ENCODE measurements at places on chromosomes 2 and 18.
A peak's percentile ranks its signal among the peaks of the same experiment; 100 is the strongest.

- DNase-seq = no peak
Measured at GRCh38 chr2:104914509-104914908, 60.6 kb downstream of the POU3F3 start.

DNA sequence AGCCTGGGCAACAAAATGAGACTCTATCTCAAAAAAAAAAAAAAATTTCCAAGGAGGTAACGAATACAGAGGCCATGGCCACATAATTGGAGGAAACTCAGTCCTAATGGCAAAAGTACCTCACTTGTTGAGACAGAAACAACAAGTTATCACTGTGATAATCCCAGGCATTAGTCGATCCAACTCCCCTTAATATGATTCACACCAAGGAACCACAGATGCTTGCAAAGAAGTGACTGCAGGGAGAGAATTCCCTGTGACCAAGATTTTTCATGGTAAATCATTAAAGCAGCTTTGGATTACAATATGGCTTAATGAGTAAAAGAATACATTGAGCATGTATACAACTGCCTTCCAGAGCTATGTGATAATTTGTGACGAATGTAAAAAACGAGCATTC is 80.4 kb upstream of the RNU4ATAC start:
- DNase-seq = no peak

DNA sequence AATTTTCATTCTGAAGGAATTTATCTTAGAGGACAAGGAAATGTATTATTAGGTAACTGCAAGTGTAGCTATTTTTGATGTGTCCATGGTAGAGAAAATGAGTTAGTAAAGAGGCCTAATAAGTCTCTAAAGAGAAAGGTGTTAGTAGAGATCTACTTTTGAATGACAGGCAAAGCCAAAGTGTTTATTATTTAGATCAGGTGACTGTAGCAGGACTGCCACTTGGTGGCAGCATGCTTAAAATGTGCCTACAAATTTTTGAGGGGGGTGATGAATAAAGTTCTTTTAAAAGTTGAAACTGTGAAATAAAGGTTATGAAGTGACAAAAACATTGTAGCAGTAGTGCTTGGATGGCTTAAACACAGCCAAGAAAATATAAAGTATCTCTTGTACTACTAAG is 421.5 kb upstream of the MEIS1 start:
- no peak for DNase-seq

- DNase-seq = no peak
Measured at GRCh38 chr18:37249895-37250618, 315.5 kb downstream of the CELF4 start.

DNA sequence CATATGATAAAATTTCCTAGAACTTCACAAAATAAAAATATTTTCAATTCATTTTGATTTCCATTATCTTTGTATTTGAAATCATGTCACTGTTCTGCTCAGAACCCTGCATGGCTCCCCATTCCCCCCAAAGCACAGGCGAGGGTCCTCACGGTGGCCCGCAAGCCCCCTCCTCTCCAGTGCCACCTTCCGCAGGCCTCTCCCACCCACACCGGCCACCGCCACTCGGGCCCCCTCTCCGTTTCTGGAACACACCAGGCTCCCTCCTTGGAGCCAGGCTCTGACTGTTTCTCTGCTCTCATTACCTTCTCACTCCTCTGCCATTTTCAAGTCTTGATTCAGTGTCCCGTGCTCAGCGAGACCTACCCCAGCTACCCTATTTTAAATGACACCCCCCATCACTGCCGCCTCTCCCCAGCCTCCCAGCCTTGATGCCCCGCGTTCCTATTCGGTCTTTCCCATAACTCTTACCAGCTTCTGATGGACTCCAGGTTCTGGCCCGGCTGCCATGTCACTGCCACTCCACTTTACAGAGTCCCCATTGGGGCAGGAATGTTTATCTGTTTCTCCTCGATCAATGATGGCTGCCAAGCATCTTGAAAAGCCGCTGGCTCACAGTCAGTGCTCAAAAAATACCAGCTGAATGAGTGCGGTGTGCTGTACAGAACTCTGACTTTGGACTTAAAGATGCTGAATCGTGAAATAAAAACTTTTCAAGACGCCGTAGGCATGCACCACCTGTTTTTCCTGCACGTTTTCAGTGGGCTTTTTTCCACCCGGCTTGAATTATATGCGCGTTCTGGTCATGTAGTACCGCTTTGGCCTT is 201.0 kb downstream of the GBX2 start:
- no peak for DNase-seq

GRCh38 chr2:225328192-225328591 is 71.3 kb upstream of the NYAP2 start:
- DNase-seq = no peak

DNA sequence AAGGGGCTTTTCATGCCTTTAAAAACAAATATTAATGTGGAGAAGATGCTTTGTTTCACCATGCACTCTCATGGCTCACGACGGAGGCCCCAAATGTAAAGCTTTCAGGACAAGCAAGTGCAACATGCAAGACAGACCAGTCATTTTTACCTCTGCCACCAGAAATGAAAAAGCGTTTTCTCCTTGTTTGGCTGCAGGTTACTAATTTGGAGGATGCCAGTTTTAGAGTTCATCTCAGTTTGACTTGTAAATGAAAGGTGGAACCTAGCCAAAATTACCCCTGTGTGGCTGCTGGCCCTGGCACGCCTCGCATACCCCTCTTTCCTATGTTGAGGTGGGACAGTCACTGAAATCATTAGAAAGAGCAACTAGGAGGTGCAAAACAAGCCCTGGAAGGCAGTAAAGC is 138.6 kb downstream of the BCL2 start:
- DNase-seq = no peak

- no peak for DNase-seq
Measured at GRCh38 chr2:191870744-191871143, 23.9 kb upstream of the CAVIN2 start.

- DNase-seq = peak; percentile 59
Measured at GRCh38 chr2:178112202-178113152, at the start of gene RBM45. TSS of gene RBM45 (plus strand) at chr2:178112437. CDS start at chr2:178112547, 110 bp downstream.

DNA sequence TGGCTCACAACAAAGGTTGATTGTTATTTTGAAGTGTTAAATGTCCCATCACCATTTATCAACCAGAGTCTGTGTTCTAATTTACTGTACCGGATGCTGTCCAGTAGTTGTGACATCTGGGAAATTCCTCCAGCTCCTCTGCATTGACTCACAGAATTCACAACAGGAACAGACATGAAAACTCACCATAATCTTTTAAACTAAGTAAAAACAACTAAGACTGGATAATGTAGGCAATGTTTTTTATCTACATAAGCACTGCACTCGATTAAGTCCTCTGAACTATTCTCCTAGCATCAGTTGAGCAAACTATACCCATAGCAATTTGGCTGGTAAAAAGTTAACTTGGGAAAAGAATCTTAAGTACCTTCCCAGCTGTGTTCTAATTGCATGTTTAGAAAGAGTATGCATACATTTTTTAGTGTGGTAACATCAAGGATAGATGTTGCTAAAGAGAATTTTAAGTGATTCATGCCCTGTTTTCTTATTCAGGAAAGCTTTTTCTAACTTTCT is 42.9 kb upstream of the MYO1B start:
- DNase-seq = no peak

GRCh38 chr2:128503399-128504245 is 185.0 kb upstream of the HS6ST1 start:
- no peak for DNase-seq

GRCh38 chr2:104790901-104791495 is 62.9 kb upstream of the POU3F3 start:
- DNase-seq = no peak

DNA sequence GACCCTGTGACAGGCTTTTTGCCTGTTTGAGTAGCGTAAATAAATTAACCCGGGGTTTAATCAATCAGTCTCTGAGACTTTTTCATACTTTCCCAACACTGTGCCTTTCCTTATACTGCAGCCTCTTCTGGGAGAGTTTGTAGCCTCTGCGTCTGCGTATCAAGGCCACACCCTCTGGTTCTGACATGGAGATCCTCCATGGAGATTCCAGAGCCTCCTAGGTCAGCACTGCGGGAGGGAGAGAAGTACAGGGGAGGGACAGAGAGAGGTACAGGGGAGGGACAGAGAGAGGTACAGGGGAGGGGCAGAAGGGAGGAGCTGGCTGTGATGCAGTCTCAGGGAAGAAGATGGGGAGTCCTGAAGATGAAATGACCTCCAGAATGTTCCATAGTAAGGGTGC is 166.0 kb downstream of the ARL4C start:
- no peak for DNase-seq

DNA sequence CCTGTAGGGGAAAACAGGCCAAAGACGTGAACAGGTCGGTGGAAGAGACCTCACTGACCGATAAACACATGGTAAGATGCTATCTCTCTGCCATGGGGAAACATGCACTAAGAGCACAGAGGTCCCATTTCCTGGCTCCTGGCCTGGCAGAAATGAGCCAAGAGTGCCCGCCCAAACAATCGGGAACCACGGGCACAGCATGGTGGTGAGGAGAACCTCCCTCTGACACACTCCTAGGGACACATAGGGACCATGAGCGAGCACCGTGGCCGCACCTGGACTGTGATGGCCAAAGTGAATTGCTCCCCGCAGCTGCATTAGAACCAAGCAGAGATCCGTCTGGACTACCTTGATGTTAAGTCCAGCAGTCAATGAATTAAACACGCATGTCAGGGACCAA is 11.1 kb downstream of the HS6ST1 start:
- DNase-seq = no peak

- no peak for DNase-seq
Measured at GRCh38 chr2:146572598-146572997, 1272.2 kb upstream of the ACVR2A start.

- DNase-seq = no peak
Measured at GRCh38 chr18:48576457-48576771, 37.6 kb downstream of the CTIF start.

GRCh38 chr2:176501617-176502016 is 232.4 kb downstream of the MTX2 start:
- DNase-seq = no peak

- no peak for DNase-seq
Measured at GRCh38 chr18:10702206-10702605, 176.4 kb downstream of the NAPG start.

- no peak for DNase-seq
Measured at GRCh38 chr2:202765436-202765835, 106.1 kb downstream of the ICA1L start.

DNA sequence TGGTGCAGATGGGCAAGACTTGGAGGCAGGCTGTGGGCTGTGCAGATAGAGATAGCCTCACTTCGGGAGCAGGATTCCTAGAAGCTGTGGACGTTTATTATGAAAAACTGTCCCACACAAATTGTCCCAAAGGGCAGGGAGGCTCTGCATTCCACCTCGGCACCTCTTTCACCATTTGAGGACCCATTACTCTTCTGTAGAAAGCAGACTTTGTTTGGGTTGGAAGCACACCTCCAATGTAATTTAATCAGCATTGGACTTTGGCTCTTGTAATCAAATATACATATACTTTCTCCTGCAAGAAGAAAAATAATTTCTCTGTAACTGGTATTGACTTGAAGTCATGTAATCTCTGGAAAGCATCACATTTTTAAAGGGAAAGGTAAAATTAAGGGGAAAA is 8.5 kb downstream of the ONECUT2 start:
- DNase-seq = no peak

GRCh38 chr18:46754661-46755292 is 2.1 kb downstream of the ST8SIA5 start:
- DNase-seq = no peak

DNA sequence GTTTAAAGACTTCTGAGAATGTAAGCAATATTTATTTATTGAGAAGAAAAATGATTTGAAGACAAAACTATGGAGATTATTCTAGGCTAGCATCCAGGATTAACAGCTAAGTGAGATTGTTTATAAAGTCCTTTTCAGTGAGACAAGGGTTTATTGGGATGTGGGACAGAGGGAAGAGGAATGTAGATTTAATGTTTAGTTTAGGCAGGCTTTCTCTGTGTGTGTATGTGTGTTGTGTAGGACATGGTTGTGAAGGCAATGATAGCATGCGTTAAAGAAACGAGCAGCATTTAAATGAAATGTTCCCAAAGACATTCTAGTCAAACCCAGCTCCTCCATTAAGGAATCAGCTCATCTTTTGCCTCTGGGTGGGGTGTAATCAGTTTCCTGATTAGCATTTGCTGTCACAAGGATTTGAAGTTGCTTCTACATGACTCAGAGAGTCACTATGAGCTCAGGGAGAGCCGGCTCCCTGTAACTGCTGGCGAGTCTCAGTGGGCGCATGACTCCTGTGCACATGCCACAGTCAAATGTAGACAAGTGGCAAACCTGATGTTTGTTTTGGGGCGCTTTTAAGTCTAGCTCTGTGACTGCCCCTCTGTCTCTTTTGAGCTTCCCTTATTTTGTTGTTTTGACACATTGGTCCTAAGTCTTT is 442.2 kb upstream of the CELF4 start:
- DNase-seq = no peak

DNA sequence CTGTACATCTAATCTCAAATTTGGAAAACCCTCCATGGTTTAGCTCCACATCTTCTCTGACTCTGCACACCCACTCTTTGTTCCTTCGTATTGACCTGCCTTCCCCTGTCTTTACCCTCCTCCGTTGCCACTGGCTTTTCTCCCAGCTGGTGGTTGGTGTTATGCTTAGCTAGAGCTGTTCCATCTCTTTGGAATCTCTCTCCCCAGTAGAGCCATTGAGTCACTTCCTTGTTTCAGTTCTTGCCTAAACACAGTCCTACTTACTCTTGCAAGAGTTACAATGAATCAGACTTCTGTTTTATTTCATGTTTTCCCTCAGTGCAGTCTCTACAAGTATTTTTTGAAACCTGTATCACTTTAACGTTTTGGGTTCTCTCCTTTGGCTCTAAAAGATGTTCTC is 263.9 kb downstream of the LTBP1 start:
- no peak for DNase-seq

DNA sequence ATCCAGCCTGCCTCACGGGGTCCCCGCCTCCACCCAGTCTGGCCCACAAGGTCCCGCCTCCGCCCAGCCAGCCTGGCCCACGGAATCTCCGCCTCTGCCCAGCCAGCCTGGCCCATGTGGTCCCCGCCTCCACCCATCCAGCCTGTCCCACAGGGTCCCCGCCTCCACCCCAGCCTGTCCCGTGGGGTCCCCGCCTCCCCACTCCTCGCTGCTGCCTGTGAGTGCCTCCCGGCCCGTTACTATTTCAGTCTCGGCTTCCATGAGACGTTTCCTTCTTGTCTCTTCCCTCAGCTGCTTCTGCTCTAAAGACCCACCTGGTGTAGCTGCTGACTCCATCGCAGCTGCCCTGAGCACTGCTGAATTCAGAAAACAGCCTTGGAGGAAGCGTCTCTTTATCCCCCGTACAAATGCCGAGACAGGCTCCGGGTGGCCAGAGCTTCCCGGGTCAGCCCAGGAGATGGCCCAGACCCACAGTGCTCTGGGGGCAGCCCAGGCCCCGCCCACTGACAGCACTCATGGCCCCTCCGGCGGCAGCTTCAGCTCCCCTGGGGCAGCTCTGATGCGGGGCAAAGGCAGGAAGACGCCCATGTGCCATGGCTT is 69.8 kb downstream of the NFATC1 start:
- no peak for DNase-seq
